ENCODE measurements at places on chromosomes 4 and X.

GRCh38 chrX:107025545-107025944 lies 25.5 kb upstream of the MORC4 start:
- DNase-seq: no peak

- DNase-seq: no peak
These were observed 156.3 kb upstream of the NOCT start for GRCh38 chr4:138859254-138859653.

- DNase-seq: no peak
These were observed 71.8 kb upstream of the FHDC1 start for GRCh38 chr4:152864361-152864760.

DNA sequence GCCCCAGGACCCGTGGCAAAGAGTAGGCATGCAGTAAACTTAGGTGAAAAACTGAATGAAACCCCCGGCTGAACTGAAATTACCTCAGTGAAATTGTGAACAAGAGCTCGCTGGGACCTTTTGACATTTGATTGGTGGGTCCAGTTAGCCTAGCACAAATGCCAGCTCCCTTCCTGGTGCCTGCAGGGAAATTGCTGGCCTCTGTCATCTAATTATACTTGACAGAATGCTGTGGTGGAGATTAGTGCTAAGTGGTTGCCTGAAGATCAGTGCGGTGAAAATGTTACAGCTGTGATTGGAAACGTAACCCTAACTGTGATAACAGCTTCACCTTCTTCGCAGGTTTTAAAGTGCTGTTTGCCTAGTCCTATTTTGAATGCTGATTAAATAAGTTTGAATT lies 43.0 kb downstream of the ADD1 start:
- DNase-seq: no peak
